CD4-positive, alpha-beta T cell treated with Interleukin-1 beta for 1 hour (primary cell): ENCODE measurements at places on chromosomes 13 and 19.

DNA sequence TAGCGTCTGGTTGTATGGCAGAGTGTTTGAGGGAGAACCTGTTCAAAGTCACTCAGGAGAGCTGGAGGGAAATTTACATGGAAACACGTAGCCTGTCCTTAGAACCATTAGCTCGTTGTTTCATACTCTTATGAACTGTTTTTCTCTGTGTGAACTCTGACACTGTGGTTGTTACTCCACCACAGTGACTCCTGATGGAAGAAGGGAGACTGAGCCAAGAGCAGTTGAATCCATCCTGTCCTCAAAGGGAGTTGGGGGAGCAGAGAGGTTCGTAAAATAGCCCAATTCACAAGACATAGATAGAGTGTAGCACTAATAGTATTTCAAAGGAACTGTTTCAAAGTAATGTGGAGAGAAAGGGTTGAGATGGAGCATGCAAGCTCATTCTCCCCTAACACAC is 964.8 kb downstream of the PCDH9 start:
- no peak for DNase-seq

DNA sequence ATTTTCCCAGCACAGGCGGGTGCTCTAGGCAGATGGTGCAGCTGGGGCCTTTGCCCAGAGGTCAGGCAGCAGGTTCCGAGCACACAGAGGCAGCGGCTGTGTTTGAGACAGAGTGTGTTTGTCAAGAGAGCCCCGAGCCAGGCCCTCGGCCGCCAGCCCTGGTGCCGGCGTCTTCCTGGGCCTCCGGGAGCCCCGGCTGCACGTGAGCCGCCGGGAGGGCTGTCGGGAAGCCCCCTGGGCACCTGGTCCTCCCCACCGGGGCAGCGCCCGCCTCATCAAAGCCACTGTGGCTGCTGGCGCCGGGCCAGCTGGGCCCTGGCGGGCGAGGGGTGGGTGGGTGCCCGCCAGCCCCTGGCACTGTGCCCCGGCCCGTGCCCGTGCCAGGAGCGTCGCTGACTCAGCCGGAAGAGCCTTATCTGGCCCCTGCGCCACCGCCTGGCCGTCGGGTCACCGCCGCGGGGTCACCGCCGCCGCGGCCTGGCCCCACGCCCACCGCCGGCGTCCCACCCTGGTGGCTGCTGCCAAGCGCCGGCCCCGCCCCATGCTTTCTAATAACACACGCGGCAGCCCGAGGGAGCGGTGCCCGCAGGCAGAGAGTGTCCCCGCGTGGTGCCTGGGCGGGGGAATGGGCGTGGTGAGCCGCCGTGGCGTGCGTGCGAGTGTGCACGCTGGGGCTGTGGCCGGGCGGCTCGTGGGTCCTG is 14.9 kb downstream of the ARID3A start:
- peak; percentile 80 for DNase-seq

GRCh38 chr19:42380155-42380554 is 9.9 kb downstream of the CNFN start:
- no peak for DNase-seq

DNA sequence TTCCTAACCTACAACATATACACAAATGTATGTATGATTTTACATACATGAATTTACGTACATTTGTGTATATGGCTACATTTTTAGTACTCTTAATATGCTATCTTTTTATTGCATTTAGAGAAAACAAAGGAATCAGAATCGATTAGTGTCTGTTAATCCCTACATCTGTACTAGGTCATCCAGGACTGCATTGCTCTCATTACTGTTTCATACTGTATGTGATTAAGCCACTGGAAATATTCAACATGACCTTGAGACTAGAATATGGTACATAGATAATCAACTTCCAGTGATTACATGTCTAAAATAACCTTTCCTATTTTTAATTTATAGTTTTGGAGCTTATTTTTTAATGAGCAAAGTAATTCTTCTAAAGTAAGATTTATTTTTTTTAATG is 5.3 kb upstream of the MAB21L1 start:
- DNase-seq, result no peak

DNA sequence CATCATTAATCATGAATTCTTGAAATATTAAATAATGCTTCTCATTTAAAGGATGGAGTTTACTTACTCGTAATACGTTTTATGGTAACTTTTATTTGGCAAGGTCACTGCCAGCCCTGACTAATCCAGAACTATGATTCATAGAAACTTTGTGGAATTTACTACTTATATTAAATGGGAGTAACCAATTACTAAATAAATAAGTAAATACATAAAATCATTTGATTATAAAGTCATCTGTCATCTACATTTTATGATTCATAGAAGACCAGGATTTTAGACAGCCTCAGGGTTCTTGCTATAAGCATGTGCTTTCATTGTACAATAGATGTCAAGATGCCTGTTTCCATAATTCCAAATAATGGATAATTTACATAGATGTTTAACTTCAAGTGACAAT is 611.1 kb downstream of the TBC1D4 start:
- DNase-seq, result no peak

DNA sequence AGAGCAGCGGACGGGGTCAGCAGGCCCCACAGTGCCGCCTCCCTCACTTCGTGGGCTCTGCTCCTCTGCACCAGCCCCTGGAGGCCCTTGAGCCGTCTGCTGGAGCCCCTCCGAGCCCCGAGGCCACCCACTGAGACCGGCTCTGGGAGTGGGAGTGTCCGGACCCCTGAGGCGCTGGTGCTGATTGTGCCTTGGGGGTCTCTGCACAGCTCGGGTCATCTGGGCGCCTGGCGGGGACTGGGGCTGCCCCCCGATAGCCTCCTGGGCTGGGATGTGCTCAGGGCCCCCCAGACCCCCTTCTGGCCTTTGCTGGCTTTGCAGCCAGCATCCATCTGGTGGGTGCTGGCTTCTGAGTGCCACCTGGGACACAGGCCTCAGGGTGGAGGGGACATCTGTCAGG is 15.4 kb downstream of the CBARP start:
- DNase-seq, result no peak

DNA sequence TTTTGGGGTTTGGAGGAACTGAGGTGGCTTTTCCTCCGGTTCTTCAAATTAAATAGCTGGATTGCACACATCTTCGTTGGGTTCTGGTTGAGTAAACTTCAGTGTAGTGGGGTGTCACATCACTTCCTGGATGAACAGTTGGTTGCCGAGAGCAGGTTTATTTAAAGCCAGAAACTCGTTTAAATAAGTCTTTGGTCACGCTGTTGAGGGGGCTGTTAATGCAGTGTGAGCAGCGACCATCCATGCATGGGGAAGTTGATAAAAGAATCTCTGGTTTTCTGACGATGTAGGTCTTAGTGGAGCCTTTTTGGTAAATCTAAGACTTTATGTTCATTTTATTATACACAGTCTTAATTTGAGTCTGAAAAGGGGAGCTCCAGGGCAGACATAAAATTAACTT is 351.2 kb upstream of the ARGLU1 start:
- no peak for DNase-seq

GRCh38 chr19:48255376-48256303 is at the start of gene CARD8:
Gene CARD8, minus strand, starts transcription at chr19:48255912. Its CDS starts 14,892 bp downstream, at chr19:48241020.
- DNase-seq, result peak; percentile 88

DNA sequence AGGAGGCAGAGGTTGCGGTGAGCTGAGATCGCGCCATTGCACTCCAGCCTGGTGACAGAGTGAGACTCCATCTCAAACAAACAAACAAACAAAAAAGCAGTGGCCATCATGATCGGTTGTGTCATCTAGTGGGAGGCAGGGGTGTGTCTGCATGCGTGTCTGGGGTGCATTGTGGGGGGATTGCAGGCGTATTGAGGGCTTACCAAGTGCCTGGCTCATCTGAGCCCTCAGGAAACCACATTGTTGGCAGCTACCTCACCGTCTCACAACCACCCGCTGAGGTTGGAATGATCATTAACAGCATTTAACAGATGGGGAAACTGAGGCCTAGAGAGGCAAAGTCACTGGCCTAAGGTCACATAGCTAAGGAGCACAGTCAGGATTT is 30.5 kb downstream of the NFIC start:
- no peak for DNase-seq

DNA sequence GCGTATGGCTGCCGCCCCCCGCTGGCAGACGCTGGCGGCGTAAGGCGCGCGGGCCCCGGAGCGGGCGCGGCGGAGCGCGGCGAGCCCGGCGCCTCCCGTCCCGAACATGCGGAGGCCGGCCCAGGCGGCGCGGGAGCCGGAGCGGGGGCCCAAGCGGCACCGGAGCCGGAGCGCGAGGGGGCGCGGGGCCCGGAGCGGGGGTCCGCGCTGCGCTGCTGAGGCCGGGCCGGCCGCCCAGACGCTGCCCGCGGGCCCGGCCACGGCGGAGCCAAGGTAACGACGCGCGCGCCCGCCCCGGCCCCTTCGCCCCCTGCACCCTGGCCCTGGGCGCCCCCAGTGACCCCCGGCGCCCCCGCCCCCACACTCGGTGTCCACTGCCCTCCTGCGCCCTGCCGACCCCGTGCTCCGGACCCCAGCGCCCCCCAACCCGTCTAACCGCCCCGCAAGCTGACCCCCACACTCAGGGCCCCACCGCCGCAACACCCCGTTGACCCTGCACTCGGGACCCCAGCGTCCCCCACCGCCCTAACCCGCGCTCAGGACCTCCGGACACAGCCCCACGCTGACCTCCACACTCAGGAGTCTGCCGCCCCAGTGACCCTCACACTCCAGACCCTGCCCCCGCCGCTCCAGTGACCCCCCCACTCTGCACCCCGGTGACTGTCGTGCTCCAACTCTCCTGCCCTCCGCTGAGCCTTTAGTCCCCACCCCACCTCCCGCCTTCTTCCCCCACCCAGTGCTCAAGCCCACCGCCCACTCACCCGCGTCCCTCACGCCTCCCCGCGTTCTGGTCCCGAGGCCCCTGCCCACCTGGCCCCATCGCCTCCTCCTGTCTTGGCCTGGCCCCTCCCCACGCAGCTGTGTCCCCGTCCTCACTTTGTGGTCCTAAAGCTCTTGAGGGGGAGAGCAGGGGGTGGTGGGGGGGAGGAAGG is at the start of gene CSNK1G2:
Gene CSNK1G2, plus strand, starts transcription at position 27 of the 932 bp plus-strand sequence. CDS start 28,601 bp downstream, outside the sequence.
- no peak for DNase-seq

- DNase-seq, result peak; percentile 56
Observed at GRCh38 chr19:29587518-29587986, 18.5 kb upstream of the POP4 start.

- DNase-seq, result no peak
Observed at GRCh38 chr19:48966541-48967345, 1.6 kb downstream of the FTL start.

DNA sequence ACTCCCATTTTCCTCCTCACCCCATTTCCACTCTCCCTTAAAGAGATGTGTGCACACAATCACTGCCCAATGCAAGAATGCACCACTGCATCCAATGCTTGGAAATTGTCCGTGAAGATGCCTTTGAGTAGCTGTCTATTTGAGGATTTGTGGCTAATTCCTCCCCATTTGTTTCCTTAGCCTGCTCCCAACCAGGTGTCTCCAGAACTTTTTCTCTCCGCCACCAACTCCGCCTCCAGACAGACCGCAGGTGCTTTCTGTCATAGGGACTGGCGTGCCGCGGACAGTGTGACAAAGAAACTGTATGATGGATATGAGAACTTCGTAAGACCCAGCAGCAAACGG is 461 bp upstream of the TM9SF2 start:
- DNase-seq, result no peak

DNA sequence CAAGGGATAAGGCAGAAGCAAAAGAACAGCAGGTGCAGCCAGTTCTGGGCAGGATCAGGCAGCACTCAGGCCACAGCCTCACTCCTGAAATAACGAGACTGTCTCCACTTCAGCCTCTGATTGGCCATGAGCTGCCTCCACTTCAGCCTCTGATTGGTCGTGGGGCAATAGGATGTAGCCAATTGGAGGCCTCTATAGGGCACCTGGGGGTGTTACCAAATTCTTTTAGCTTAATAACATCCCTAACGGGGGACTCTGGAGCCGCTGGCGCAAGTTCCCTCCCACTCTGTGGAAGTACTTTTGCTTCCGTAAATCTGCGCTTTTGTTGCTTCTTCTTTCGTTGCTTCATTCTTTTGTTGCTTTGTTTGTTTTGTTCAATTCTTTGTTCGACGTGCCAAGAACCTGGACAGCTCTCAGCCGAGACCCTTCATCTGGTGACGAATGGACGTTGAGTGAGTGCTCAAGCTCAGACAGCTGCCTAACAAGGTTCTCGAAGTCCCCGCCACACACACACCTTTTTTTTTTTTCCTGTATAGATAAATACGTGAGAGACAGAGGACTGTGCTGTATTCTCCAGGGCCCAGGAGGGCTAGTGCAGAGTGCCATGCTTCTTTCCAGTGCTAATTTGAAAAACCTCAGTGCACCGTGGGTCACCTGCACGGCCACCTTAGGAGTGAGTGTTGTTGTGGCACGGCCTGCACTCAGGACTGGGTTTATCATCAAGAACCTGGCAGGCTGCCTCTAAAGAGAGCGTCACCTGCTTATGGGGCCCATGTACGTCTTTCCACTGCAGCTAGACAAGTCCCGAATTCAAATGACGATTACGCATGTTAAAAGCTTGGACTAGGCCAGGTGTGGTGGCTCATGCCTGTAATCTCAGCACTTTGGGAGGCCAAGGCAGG is 32.0 kb upstream of the TUBGCP3 start:
- no peak for DNase-seq

- DNase-seq, result peak; percentile 56
Observed at GRCh38 chr19:36488846-36489117, 579 bp downstream of the ZNF566 start.

GRCh38 chr13:100872761-100873160 is 198.2 kb upstream of the TMTC4 start:
- no peak for DNase-seq

- DNase-seq, result no peak
Observed at GRCh38 chr13:101941095-101941783, 460.6 kb downstream of the FGF14 start.

- no peak for DNase-seq
Observed at GRCh38 chr13:50529154-50529882, 314.2 kb downstream of the DLEU7 start.

- DNase-seq, result no peak
Observed at GRCh38 chr13:60170414-60170813, 6.7 kb upstream of the DIAPH3 start.

DNA sequence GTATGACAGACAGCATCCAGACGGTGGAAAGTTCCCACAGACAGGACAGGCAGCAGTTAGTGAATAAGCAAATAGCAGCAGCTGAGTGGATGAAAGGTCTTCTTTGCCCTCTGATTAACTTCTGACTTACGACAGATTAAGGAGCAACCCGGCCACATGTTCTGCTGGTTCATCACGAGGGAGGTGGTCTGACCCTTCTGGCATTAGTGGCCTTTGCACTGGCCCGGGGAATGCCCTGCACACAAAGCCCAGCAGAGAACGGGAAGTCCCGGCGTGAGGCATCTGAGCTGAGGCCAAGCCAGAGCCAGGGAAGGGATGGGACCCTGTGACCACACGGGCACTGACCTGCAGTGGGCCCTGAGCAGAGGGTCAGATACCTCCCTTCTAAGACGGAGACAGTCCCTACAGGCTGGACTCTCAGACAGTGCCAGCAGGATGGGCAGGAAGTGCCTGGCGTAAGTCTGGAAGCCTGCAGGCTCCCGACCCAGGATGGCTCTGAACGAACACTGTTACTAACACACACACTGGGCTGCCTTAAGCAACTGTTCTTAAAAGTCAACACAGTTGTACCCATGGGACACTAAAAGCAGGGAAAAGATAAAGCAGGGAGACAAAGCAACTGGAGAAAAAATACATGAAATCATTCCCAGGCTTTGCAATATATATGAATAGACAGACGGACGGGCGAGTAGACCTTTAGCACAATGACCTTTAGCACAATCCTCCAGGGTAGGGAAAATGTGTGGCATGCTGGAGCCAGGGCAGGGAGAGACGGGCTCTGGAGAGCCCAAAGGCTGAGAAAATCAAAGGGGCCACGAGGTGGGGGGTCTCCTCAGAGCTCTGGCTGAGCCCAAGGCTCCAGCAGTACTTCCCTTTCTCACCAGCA is 6.3 kb downstream of the C19orf12 start:
- DNase-seq, result no peak
